ENCODE measurements at places on chromosomes 2 and 18. TPM values are rescaled to one million over a fixed set of nuclear protein-coding genes. Genes with fewer than 3 reads are reported as not detected.

EDAR gene
- total RNA-seq, result 0.14 TPM

DES gene
- total RNA-seq, result not detected

AOX1 gene
- 7.5 TPM for total RNA-seq

COL3A1 gene
- total RNA-seq, result under 0.01 TPM

LOXHD1 gene
- total RNA-seq, result not detected

TEKT4 gene
- total RNA-seq, result not detected

DNAH6 gene
- 0.14 TPM for total RNA-seq

GATA6 gene
- total RNA-seq, result 1.7 TPM

AQP12B gene
- total RNA-seq, result not detected

TBR1 gene
- not detected for total RNA-seq

GCG gene
- total RNA-seq, result not detected

NAT8 gene
- total RNA-seq, result not detected

SULT1C2 gene
- total RNA-seq, result 0.34 TPM

Data from nasal cavity respiratory epithelium epithelial cell of viscerocranial mucosa (primary cell).